ENCODE measurements at places on chromosomes 12 and 14.

- no peaks in the 10 kb centered on the region for H3K4me1 ChIP-seq
- no peaks in the 10 kb centered on the region for H3K36me3 ChIP-seq
- no peak overlapping the region for H3K27ac ChIP-seq
These were observed 27.8 kb upstream of the DLK1 start for GRCh38 chr14:100698666-100699448.

- no peaks in the 10 kb centered on the region for H3K36me3 ChIP-seq
- peaks cover 100% of the 10 kb centered on the region for H3K4me1 ChIP-seq
These were observed 40.6 kb downstream of the ACTN1 start for GRCh38 chr14:68938271-68939150.

GRCh38 chr12:46516238-46516932 is 143.8 kb upstream of the SLC38A2 start:
- H3K36me3 ChIP-seq: no peaks in the 10 kb centered on the region
- H3K27me3 ChIP-seq: no peaks in the 10 kb centered on the region
- no peak overlapping the region for H3K4me3 ChIP-seq

- no peak overlapping the region for H3K27ac ChIP-seq
- no peaks in the 10 kb centered on the region for H3K36me3 ChIP-seq
- no peaks in the 10 kb centered on the region for H3K27me3 ChIP-seq
- no peaks in the 10 kb centered on the region for H3K4me1 ChIP-seq
- DNase-seq: no peak
These were observed 197.8 kb downstream of the PTPRO start for GRCh38 chr12:15520083-15520482.

DNA sequence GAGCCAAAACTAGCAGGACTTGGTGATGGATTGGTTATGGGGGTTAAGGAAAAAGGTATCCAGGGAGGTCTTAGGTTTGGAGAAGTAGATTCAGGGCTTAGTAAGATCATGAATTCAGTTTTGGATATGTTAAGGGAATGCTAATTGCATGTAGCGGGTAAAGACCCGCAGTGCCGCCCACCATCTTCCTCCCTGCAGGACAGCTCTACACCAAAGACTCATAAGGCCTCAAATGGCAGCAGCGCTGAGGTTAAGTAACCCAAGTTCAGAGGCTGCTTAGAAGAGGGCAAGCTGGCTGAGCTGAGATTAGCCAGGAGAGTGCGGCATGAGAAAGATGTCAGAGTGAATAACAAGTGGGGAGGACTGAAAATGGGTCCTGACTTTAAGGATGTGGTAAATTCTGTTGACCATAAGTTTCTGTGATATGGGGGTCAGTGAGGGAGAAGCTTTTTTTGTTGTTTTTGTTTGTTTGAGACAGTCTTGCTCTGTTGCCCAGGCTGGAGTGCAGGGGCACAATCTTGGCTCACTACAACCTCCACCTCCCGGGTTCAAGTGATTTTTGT is 26.2 kb downstream of the RAD9B start:
- H3K36me3 ChIP-seq: peaks cover 14% of the 10 kb centered on the region
- no peak for DNase-seq
- no peaks in the 10 kb centered on the region for H3K27me3 ChIP-seq
- H3K4me3 ChIP-seq: no peak overlapping the region

DNA sequence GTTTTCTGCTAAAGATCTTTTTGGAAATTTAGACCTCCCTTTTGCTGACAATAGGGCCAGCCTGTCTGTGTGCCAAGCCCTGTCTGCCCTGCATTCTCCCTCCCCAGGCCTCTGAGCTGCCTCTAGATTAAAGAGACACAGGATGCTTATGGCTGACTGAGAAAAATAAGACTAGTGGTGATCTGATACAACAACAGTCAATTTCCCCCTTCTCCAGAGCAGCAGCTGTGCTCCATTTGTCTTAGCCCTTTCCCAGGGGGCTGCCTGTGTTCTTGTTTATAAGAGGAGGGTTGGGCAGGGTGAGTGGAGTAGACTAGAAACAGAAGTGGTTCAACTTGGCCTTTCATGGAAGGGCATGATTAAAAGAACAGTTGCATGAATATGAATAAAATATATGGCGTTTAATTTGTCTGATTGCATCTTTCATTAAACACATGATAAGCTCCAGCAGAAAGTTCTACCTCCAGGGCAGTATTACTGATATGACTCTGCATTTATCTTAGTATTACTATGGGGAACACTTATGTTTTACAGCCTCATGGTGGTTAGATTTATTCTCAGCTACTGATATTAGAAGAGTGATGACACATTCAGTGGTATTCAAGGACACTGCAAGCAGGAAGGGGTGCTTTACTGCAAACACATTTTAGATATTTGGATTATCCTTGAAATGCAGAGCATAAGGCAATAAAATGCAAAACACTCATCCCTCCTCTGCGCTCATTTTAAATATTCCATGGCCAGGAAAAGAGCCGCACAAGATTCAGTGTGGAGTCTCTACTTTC is 150.2 kb upstream of the CLEC14A start:
- DNase-seq: no peak
- no peak overlapping the region for H3K4me3 ChIP-seq
- no peaks in the 10 kb centered on the region for H3K27me3 ChIP-seq
- H3K4me1 ChIP-seq: no peaks in the 10 kb centered on the region
- H3K36me3 ChIP-seq: no peaks in the 10 kb centered on the region
- no peak overlapping the region for H3K27ac ChIP-seq

- no peak overlapping the region for H3K4me3 ChIP-seq
- peak; percentile 79 for DNase-seq
- H3K27me3 ChIP-seq: no peaks in the 10 kb centered on the region
These were observed 175.8 kb upstream of the GRIN2B start for GRCh38 chr12:14157088-14157747.

DNA sequence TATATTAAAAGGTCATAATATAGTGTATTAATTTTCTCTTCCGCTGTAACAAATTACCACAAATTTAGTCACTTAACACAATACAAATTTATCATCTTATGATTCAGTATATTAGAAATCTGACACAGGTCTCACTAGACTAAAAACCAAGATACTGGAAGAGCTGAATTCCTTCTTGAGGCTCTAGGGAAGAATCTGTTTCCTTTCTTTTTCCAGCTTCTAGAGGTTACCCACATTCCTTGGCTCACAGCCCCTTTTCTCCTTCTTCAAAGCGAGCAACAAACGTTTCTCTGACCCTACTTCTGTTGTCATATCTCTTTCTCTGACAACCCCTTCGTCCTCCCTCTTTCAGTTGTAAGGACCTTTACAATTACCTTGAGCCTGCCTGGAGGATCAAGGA is 43.4 kb upstream of the AMN1 start:
- DNase-seq: no peak
- no peaks in the 10 kb centered on the region for H3K4me1 ChIP-seq
- no peak overlapping the region for H3K27ac ChIP-seq
- H3K4me3 ChIP-seq: no peak overlapping the region
- no peaks in the 10 kb centered on the region for H3K36me3 ChIP-seq
- H3K27me3 ChIP-seq: no peaks in the 10 kb centered on the region

- peaks cover 47% of the 10 kb centered on the region for H3K27me3 ChIP-seq
- no peaks in the 10 kb centered on the region for H3K36me3 ChIP-seq
- DNase-seq: no peak
- no peak overlapping the region for H3K27ac ChIP-seq
These were observed 190.8 kb upstream of the C14orf180 start for GRCh38 chr14:104388541-104389325.

DNA sequence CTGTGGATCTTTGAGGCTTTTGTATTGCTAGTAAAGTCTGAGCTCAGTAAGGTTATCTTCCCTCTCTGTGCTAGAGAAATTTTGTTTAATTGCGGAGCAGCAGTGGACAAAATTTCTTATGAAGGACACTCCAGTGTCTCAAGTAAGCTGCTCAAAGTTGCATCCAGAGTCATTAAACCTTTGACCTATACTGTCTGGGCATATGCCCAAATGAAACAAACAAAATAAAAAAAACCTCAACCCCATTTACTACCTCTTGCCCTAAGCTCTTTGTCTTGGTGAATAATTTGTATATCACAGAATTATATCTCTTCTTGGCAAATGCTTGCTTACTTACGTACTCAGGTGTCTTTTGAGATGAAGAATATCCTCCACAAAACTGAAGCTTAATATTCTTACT is 465.2 kb downstream of the SOX5 start:
- no peak overlapping the region for H3K27ac ChIP-seq
- DNase-seq: no peak
- no peaks in the 10 kb centered on the region for H3K36me3 ChIP-seq
- no peaks in the 10 kb centered on the region for H3K27me3 ChIP-seq
- no peaks in the 10 kb centered on the region for H3K4me1 ChIP-seq

DNA sequence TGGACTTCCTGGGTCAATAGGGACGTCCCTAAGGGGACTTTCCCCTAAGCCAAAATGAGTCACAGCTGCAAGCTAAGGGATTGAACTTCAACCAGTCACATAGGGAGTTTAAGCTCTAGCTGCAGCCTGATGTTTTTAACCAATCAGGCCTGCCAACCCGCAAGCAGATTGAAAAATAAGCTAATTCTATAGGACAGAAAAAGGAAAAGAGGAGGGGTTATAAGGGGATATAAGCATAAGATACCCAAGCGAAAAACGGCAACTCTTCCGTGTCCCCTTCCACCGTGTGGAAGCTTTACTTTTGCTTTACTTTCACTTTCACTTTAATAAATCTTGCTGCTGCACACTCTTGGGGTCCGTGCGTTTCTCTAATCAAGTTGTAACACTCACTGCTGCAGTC is 24.4 kb downstream of the ATP23 start:
- H3K27me3 ChIP-seq: no peaks in the 10 kb centered on the region
- H3K4me3 ChIP-seq: no peak overlapping the region
- no peak overlapping the region for H3K27ac ChIP-seq

DNA sequence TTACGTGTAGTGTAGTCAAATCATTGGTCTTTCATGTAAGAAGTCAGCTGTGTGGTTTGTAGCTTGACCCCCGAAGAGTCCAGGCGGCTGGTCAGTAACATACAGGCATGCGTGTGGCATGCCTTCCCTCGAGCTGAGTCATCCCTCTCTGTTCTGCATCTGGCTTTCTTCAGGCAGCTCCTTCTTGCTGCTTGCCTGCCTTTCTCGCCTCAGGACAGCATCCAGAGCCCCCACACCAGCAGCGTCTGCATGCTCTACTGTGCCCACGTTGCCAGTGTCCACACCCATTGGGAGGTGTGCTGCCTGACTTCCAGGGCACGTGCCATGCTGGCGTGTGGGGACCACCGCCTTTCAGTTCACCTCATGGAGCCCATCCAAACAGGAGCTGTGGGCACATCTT is 96.8 kb downstream of the EP400 start:
- no peak overlapping the region for H3K4me3 ChIP-seq
- DNase-seq: no peak
- peaks cover 87% of the 10 kb centered on the region for H3K36me3 ChIP-seq
- H3K27me3 ChIP-seq: no peaks in the 10 kb centered on the region
- no peak overlapping the region for H3K27ac ChIP-seq

- peak overlapping the region; percentile 66 for H3K4me3 ChIP-seq
- no peaks in the 10 kb centered on the region for H3K27me3 ChIP-seq
- DNase-seq: no peak
- H3K36me3 ChIP-seq: peaks cover 3% of the 10 kb centered on the region
- H3K4me1 ChIP-seq: peaks cover 26% of the 10 kb centered on the region
These were observed 522 bp downstream of the R3HDM2 start for GRCh38 chr12:57430112-57430930.

DNA sequence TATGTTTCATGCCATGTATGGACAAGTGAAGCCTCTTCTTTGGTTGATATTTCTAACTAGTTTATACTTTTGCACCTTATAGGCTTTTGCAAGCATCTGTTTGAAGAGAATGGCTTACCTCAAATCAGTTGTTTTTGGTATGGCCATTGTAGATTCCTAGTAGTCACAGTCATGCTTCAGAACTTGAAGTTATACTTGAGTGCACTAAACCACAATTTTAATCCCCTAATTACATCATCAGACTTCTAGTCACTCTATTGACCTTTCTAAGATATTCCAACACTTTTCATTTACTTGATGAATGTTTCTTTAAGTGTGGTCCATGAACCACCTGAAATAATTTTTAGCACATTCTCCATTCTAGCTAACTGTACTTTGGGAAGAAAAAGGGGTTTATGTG is 18.6 kb upstream of the KLRB1 start:
- no peak overlapping the region for H3K4me3 ChIP-seq
- no peak for DNase-seq
- no peak overlapping the region for H3K27ac ChIP-seq

GRCh38 chr14:54444681-54445080 is 3.5 kb upstream of the CNIH1 start:
- no peak overlapping the region for H3K4me3 ChIP-seq
- no peak for DNase-seq
- H3K36me3 ChIP-seq: no peaks in the 10 kb centered on the region
- H3K27me3 ChIP-seq: no peaks in the 10 kb centered on the region
- H3K4me1 ChIP-seq: peaks cover 31% of the 10 kb centered on the region
- H3K27ac ChIP-seq: no peak overlapping the region

- DNase-seq: no peak
- H3K36me3 ChIP-seq: no peaks in the 10 kb centered on the region
- H3K4me1 ChIP-seq: no peaks in the 10 kb centered on the region
These were observed 54.1 kb upstream of the PLBD1 start for GRCh38 chr12:14621826-14622225.

GRCh38 chr12:56084958-56085543 is 5.1 kb downstream of the ERBB3 start:
- no peak for DNase-seq
- H3K4me3 ChIP-seq: no peak overlapping the region
- no peak overlapping the region for H3K27ac ChIP-seq

- no peak for DNase-seq
- H3K36me3 ChIP-seq: no peaks in the 10 kb centered on the region
- peaks cover 57% of the 10 kb centered on the region for H3K4me1 ChIP-seq
- H3K27me3 ChIP-seq: no peaks in the 10 kb centered on the region
- H3K27ac ChIP-seq: peak overlapping the region; percentile 86
These were observed 2.2 kb upstream of the LMO3 start for GRCh38 chr12:16607906-16608775.

DNA sequence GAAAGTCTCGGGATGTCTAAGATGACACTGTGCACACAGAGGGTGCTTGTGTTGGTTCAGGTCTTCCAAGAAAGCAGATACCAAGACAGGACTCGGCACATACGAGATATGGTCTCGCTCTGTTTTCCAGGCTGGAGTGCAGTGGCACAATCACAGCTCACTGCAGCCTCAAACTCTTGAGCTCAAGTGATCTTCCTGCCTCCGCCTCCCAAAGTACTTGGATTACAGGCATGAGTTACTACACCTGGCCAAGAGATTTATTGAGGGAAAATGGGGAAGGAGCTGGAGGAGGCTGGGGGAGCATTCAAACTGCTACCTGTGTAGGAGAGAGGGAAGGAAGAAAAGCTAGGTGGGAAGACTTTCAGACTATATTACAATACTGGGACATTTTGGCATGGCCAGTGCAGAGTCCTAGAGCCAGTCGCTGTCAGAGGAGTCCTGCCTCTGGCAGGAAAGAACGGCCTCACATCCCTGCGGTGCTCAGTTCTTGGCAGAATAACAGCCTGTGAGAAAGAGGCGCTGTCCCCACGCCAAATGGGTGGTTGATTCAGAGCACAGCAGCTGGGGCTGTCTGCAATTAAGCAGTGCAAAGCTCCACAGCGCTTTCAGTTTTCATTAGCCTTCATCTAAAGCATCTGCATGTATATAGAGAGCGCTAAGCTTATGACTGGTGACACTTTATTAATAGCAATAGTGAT is 18.3 kb downstream of the SLC17A8 start:
- H3K27me3 ChIP-seq: no peaks in the 10 kb centered on the region
- no peaks in the 10 kb centered on the region for H3K36me3 ChIP-seq
- peaks cover 21% of the 10 kb centered on the region for H3K4me1 ChIP-seq
- peak overlapping the region; percentile 14 for H3K4me3 ChIP-seq
- H3K27ac ChIP-seq: no peak overlapping the region

- H3K27ac ChIP-seq: no peak overlapping the region
- H3K4me1 ChIP-seq: no peaks in the 10 kb centered on the region
- DNase-seq: no peak
These were observed 116.3 kb downstream of the TSPAN8 start for GRCh38 chr12:71041476-71041875.
